ENCODE measurements at places on chromosomes 5 and 9. TPM values are rescaled to one million over a fixed set of nuclear protein-coding genes. Genes with fewer than 3 reads are reported as not detected.

- no peak for DNase-seq
These were observed 114.3 kb downstream of the SLC1A3 start for GRCh38 chr5:36720688-36721087.

GRCh38 chr5:44245935-44246334 lies 143.3 kb downstream of the FGF10 start:
- no peak for DNase-seq

GRCh38 chr9:117315236-117315635 lies 99.6 kb downstream of the ASTN2 start:
- no peak for DNase-seq

DNA sequence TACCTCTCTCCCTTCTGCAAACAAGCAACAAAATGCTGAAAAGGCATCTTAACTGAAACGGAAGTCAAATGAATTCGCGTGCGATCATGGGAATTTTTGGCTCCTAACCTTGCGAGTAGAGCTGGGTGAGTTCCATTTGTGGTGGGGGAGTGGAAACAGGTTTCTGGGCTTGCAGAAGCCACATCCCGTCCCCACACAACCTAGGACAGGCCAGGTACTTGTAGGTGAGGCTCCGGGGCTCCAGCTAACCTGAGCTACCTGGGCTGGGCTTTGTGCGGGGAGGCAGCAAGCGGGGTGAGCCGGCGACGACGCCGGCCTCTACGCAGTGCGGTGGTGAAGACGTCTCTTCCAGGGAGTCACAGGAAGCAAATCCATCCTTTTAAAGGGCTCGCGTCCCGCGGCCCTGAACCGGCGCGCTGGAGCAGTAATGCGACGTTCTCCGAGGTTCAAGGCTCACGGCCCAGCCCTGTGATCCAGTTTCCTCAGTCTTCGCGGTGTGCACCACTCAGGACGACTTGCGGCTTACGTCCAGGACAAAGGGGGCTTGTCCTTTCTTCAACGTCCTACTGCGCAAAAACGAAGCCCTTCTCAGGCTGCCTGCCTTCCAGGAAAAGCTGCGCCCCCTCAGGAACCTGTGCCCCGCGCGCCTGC lies 567 bp upstream of the SPIN1 start:
- DNase-seq, result peak; percentile 20

- no peak for DNase-seq
These were observed 16.1 kb upstream of the TTLL11 start for GRCh38 chr9:122109035-122109813.

GRCh38 chr9:32427111-32427873 lies 42.8 kb downstream of the ACO1 start:
- peak; percentile 48 for DNase-seq

- DNase-seq, result peak; percentile 38
These were observed 888 bp downstream of the RABGAP1 start for GRCh38 chr9:122941582-122942234.

DNA sequence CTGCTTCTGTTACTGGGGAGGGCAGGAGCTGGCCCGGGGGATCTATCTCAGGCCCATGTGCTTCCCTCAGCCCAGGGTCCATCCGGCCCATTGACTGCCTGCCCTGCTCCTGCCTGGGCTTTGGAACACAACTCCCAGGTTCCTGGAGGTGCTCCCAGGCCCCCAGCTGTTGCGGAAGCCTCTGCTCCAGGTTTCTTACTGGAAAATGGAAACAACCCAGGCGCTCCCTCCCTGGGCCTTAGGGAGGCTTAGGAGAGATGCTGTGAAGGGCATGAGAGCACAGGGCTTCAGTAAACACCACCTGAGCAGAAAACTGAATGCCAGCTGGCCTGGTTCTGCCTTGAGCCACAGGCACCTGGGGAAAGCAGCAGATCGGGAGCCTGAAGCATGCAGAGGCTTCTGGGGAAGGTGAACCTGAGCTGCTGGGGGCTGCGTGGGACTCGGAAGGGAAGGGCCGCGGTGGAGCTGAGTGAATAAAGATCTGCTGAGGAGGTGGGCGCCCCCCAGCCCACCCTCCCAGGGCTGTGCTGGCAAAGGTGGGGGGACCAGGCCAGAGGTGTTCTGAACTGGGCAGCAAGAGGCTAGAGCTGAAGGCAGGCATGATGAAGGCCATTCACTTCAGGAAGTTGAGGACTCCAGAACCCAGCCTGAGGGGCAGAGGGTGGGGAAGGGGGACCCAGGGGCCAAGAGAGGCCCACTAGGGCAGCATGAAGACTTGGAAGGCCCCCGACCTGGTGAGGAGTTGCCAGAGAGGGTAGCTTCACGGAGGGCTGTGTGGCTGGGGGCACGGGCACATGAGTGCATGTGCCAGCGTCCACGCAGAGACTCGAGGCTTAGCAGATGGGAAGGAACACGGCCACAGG lies 64.8 kb downstream of the SHB start:
- no peak for DNase-seq

DNA sequence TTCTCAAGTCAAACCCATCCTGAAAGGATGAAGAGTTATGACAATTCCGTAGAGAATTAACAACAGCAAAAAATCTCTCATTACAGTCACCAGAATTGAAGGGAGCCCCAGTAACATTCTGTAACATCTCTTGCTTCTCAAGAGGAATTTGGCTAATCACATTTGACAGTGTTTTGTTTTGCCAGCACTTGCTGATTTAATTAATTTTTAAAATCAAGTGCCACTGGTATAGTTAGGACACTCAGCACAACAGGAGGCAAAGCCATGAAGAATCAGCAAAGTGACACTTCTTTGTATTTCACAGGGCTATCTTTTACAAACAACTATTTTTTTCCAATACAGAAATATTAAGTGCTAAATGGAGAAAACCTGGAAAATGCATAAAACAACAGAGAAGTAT lies 152.8 kb downstream of the MCTP1 start:
- DNase-seq, result no peak

- DNase-seq, result peak; percentile 44
These were observed 13.9 kb downstream of the PRRC2B start for GRCh38 chr9:131407717-131408195.

Gene HTR1A
- not detected for total RNA-seq

GRCh38 chr9:115794921-115795475 lies 358.6 kb upstream of the PAPPA start:
- no peak for DNase-seq

- DNase-seq, result no peak
These were observed 204.4 kb upstream of the ADAMTSL1 start for GRCh38 chr9:18269561-18269960.

DNA sequence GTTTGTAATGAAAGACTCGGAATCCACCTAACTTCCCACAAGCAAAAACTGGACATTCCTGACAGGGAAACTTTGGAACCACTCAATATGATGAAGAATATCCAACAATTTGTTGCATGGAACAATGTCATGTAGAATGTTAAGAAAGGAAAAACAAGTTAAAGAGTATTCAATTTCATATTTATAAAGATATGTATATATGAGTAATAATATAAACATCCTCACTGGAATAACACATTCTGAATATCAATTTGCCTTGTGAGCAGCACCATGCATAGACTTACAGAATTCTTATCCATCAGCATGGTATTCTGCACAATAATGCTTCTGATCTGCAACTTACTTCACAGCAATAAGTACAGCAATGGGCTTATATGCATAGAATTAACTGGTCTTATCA lies 650.3 kb downstream of the SEMA5A start:
- DNase-seq, result no peak

GRCh38 chr5:75152860-75153259 lies 83.8 kb downstream of the ANKRD31 start:
- no peak for DNase-seq

DNA sequence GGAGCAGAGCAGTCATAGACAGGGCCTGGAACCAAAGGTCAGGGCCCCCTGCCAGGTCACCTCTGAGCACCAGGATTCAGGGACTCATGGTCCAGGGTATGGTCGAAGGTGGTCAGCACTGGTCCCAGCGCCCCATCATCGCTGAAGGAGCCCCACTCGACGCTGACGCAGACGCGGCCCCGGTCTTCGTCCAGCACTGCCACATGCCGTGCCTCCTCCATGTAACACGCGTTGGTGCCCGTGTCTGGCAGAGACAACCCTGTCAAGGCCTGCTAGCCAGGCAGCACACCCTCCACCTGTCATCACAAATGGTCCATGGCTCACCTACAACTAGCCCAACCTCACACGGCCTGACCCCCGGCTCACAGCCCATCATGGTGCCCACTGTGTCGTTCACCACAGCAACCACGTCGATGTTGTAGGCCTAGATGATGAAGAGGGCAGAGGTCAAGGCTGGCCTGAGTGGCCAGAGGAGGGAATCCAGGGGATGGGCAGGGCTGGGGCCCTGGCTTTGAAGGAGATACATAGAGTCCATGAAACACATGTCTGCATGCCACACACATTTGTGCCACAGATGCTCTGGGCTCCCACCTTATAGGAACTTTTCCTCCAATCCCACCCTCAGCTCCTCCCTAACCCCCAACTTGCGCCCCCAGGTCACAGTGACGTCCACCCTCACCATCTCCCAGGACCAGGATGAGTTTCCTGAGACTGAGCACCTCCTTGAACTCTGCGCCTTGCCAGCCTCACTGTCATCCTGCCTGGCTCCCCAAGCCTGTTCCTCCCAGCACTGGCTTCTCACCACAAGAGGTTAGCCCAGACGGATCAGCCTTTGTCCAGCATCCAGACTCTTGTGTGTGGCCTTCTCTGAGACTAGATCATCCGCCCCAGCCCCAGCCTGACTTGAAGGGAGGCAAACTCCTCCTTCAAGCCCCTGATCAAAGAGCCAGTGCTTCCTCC lies 9.5 kb downstream of the HK3 start:
- DNase-seq, result no peak

Gene RMRP
- 4,025 TPM for total RNA-seq

Gene LCP2
- total RNA-seq, result not detected

Gene C9orf153
- total RNA-seq, result not detected

- peak; percentile 68 for DNase-seq
These were observed at the start of gene PTGES2 for GRCh38 chr9:128127568-128127989. Gene PTGES2, minus strand, starts transcription at chr9:128127729. Its CDS starts 12 bp downstream, at chr9:128127717.

DNA sequence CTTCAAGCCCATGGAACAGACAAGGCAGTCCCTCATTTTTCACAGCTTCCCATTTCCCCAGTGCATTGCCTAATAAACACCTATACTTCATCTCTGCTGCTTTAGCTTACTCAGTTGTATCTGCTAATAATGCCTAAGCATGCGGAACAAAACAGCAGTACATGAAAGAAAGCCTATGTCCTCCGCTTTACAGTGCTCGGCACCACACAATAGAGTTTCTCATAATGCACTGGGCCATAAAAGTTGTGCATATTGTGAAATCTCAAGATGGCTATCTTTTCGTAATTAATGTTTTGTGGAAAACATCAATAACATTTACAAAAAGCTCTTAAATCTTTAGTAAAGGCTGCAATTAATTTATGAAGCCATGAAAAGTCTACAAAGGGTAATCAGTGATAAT lies 69.3 kb downstream of the DENND1A start:
- DNase-seq, result no peak

Gene FAM200C
- total RNA-seq, result 6.4 TPM

DNA sequence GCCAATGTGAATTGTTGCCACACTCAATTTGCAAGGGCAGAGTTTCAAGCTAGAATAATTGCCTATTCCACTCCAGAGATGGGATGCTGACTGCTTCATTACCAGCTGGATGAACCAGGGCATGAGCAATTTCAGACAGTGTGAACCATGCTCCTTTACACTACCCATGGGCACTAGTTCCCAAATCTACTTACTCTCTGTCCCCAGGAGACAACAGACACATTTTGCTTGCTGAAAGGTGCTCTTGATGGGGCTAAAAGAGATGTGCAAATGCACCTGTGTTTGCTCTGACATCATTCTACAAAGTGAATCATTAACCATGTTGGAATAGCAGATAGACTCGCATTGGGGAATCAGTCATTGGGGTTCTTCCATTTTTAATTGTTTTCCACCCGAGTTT lies 522.3 kb upstream of the NUDT12 start:
- no peak for DNase-seq

Gene MYOT
- total RNA-seq, result not detected

Gene ANKRD18B
- 1.2 TPM for total RNA-seq

DNA sequence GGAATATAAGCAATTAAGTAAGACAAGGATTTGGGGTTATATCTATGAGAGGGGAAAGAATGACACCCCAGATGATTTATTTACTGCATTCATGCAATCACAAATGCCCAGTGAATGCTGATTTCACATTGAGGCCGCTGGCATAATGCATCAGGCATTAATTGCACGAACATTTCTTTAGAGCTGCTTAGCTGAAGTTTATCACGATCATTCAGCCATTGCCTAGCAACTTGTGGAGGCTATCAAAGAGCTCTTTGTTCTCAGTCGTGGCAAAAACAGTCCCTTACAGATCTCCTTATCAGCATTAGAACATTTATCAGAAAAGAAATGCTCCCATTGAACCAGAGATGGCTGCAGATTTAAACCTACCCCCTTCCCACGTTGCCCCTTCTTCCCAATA lies 88.7 kb upstream of the PRRC1 start:
- DNase-seq, result peak; percentile 36

GRCh38 chr9:133250741-133251170 lies 24.2 kb downstream of the ABO start:
- no peak for DNase-seq

DNA sequence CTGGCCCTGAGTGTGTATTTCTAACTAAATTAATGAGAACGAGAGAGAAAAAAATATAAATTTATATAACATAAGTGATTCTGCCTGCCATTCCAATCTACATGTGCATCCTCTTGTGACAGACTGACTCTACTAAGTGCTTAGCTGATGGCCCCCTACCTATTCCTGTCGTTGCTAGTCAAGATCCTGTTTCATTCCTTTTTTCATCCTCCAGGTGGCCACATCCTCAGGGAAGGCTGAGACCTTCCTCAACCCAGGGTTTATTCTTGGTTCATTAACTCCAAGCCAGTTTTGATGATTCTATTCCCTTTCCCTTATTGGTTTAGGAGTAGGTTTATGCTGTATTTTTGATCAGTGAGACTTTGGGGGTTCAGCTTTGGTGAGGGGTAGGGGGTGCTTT lies 201.3 kb downstream of the C9orf152 start:
- DNase-seq, result no peak

Gene SLC36A2
- total RNA-seq, result not detected

- no peak for DNase-seq
These were observed 10.8 kb upstream of the NIPAL4 start for GRCh38 chr5:157449011-157449723.

Gene PTPN3
- 7.9 TPM for total RNA-seq

DNA sequence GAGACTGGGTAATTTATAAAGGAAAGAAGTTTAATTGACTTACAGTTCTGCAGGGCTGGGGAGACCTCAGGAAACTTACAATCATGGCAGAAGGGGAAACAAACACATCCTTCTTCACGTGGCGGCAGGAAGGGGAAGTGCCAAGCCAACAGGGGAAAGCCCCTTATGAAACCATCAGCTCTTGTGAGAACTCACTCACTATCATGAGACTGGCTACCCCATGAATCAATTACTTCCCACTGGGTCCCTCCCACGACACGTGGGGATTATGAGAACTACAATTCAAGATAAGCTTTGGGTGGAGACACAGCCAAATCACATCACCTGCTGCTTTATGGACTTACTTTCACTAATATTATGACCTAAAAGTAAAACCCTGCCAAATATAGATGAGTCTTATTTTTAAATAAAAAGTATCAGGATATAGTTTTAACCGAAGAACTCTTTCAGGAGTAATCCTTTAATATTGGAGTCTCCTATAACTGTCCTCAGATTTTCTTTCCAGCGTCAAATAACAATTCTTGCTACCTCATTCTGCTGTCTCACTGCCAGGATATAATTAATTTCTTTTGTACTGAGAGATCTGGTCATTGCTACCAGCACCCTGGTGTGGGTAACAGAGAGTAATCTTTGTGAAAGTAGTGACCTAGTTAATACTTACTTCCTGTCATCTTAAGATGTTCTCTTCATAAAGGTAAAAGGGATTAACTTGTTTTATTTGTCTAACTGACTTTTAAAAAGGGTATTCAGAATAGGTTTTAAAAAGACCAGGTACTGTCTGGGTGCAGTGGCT lies 68.6 kb downstream of the NLN start:
- no peak for DNase-seq

- no peak for DNase-seq
These were observed 503.0 kb downstream of the SPATA31D1 start for GRCh38 chr9:82491604-82492003.

All from HepG2 (cell line).